Smooth muscle cell of the coronary artery (primary cell): ENCODE measurements at places on chromosomes 4 and X. TPM values are rescaled to one million over a fixed set of nuclear protein-coding genes. Genes with fewer than 3 reads are reported as not detected.

Gene PRKG2
- 0.15 and 18.0 TPM in 2 replicates for total RNA-seq

Gene JADE3
- 3.3 and 6.4 TPM in 2 replicates for total RNA-seq

Gene CFAP47
- total RNA-seq = not detected in 2 replicates

Gene GPRASP3
- total RNA-seq = 3.4 and 8.0 TPM in 2 replicates

Gene FGA
- total RNA-seq = not detected in 2 replicates

Gene PGAM4
- total RNA-seq = not detected in 2 replicates

Gene PSAPL1
- not detected in 2 replicates for total RNA-seq

Gene GAK
- total RNA-seq = 36.7 and 48.7 TPM in 2 replicates

Gene GABRQ
- not detected in 2 replicates for total RNA-seq

Gene FAM9C
- total RNA-seq = not detected in 2 replicates

Gene CDKL2
- 0.15 and 1.8 TPM in 2 replicates for total RNA-seq

Gene XK
- total RNA-seq = 0.15 TPM in 1 of 2 replicates, not detected in the other

Gene FRMD7
- under 0.01 TPM in 1 of 2 replicates, not detected in the other for total RNA-seq

Gene PCDH10
- total RNA-seq = 0.12 and 120 TPM in 2 replicates

Gene FOXP3
- not detected in 2 replicates for total RNA-seq

Gene SSX2
- not detected in 2 replicates for total RNA-seq

Gene TMEM164
- 3.6 and 11.7 TPM in 2 replicates for total RNA-seq

Gene WDR44
- total RNA-seq = 4.9 and 10.7 TPM in 2 replicates

Gene TNMD
- total RNA-seq = not detected in 2 replicates

Gene LUZP4
- not detected in 2 replicates for total RNA-seq

Gene MAGEA2B
- not detected in 2 replicates for total RNA-seq

Gene CCDC158
- total RNA-seq = 0.23 TPM in 1 of 2 replicates, not detected in the other

Gene CHRDL1
- 15.2 TPM in 1 of 2 replicates, not detected in the other for total RNA-seq

Gene TAF7L
- total RNA-seq = 0.15 and 0.23 TPM in 2 replicates

Gene LONRF3
- total RNA-seq = 0.47 and 1.1 TPM in 2 replicates

Gene SPANXB1
- total RNA-seq = not detected in 2 replicates

Gene NPY2R
- under 0.01 TPM in 1 of 2 replicates, not detected in the other for total RNA-seq

Gene PDZD11
- 32.6 and 51.2 TPM in 2 replicates for total RNA-seq

Gene MTNR1A
- not detected in 2 replicates for total RNA-seq

Gene RNF128
- total RNA-seq = 1.1 and 1.6 TPM in 2 replicates

Gene NLRP2B
- not detected in 2 replicates for total RNA-seq

Gene TSPAN5
- 17.5 and 27.8 TPM in 2 replicates for total RNA-seq

Gene RIPPLY1
- not detected in 2 replicates for total RNA-seq

Gene COL4A5
- 4.4 and 62.7 TPM in 2 replicates for total RNA-seq

Gene CXCL3
- 0.47 and 0.68 TPM in 2 replicates for total RNA-seq

Gene AADAT
- total RNA-seq = 0.47 and 2.3 TPM in 2 replicates

Gene NRK
- 0.12 and 0.15 TPM in 2 replicates for total RNA-seq

Gene YY2
- 1.1 and 1.3 TPM in 2 replicates for total RNA-seq

Gene AWAT2
- total RNA-seq = 0.08 TPM in 1 of 2 replicates, not detected in the other

Gene ARL9
- total RNA-seq = 0.08 and 0.12 TPM in 2 replicates
